ENCODE measurements at places on chromosomes 1 and 21.
A peak's percentile ranks its signal among the peaks of the same experiment; 100 is the strongest.

DNA sequence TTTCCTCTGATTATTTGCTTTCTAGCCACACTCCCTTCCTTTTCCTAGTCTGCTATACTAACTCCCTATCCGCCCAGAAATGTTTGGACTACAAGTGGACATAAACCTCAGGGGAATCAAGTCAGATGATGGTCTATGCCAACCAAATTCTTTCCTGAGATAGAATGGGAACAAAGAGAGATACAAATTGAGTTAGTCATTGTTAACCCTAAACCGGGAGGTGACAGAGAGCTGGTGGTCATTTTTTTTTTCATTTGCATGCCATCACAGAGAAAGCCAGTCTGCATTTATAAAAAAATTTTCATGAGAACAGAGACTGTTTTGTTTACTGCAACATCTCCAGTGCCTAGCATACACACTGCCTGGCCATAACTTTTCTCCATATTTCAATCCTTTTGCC is 35.0 kb downstream of the MYSM1 start:
- no peak for DNase-seq

DNA sequence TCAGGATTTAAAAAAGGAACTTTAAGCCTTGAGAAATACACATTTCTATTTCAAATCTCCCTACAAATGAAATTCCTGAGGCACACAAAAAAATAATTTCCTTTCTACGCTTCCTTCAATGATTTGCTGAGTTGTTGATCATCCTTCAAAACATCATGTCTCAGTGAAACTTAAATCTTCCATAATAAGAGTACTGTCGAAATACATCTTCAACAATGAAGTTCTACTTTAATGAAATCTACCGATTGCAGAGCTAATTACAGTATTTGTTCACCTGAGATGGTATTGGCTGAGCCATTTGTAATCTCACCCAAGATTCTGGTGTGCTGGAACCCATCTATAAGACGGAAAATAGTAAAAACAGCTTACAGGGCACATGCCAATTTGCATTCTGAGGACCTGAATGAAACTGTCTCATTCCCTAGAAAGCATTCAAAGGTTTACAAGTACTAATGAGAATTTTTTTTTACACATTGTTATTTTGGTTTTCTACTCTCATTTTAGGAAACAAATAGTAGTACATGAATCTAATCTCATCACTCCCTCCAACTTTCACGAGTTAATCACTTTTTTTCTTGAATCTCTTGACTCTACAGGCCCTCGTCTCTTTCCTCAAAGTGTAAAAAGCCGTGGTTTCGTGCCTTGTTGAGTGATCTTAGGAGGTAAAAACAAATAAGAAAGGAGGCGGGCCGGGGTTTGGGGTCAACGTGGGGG is 1.1 kb downstream of the CHML start:
- DNase-seq: no peak

GRCh38 chr1:206944703-206945102 is 1.6 kb downstream of the PIGR start:
- DNase-seq: no peak

DNA sequence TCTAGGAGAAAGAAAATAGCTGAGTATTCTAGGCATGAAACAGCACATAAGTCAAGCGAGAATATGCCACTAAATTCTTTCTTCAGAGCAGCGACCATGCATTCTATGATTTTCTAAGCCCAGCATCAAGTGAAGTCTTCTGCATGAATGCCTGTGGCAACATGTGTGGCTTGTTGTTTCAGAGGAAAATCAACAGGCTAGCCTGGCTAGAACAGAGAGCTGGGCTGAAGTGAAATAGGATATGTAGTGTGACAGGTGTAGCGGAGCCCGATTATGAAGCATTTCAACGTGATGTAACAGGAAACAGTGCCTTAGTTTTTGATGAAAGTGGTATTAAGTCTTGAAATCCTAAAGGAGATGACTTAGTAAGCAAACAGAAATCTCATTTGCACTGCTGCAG is 7.0 kb downstream of the CSDE1 start:
- no peak for DNase-seq

GRCh38 chr1:201676197-201676596 is 137.3 kb downstream of the NAV1 start:
- no peak for DNase-seq

DNA sequence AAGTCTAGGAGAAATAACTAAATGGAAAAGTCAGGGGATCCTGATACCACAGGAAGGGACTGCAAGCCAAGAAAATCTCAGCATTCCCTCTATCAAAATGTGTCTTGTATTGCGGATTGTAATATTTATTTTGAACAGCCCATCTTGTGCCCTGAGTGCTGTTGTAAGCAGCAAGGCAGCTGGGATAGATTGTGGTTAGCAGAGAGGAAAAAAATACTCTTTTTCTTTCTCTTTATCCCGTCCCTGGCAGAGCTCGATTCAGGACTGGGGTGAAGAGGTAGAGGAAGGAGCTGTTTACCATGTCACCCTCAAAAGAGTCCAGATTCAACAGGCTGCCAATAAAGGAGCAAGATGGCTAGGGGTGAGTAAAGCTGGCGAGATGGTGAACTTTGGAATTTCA is 1.2 kb downstream of the RGL1 start:
- no peak for DNase-seq

DNA sequence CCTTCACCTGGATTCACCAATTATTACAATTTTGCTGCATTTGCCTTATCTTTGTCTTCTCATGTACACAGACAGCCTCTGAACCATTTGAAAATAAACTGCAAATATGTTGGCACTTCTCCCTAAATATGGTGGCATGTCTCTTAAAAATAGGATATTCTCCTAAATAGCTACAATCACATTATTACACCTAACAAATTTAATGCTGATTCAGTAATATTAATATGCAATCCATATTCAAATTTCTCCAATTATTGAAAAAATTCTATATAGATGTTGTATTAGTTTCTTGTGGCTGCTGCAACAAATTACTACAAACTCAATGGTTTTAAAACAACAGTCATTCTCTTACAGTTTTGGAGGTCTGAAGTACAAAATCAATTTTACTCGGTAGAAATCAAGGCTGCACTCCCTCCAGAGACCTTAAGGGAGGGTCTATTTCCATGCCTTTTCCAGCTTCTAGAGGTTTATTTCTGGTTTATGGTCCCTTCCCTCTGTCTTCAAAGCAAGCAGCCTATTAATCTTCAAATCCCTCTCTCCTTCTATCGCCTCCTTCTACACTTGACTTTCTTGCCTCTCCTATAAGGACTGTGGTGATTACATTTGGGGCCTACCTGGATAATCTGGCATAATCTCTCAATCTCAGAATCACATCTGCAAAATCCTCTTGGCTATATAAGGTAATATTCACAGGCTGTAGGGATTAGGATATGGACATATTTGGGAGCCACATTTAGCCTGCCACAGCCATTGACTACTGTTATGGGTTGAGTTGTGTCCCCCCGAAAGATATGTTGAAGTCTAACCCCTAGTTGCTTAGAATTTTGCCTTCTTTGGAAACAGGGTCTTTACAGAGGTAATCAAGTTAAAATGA is 52.5 kb upstream of the BOLA1 start:
- no peak for DNase-seq

DNA sequence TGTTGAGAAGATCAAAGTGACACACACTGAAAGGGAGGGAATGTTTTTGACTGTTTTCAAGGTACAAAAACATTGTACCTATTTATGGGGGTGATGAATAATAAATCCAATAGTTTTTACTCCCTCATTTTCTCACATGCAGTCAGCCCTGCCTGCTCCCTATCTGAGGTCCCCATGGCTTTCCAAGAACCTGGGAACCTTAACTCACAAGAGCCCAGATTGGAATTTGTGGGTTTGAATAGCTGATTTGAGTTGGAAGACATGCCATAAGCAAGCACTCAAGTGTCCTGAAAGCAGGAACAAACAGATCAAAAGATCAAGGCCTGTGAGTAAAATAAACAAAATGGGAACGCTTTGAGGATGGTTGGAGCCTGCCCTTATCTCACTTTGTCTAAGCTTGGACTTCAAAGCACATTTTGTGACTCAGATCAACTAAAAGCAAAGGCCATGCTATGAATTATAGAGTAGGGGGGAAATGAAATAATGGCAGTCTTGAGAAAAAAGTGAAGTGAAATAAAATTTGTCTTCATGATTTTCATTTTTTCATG is 136.6 kb downstream of the LYPLAL1 start:
- no peak for DNase-seq

DNA sequence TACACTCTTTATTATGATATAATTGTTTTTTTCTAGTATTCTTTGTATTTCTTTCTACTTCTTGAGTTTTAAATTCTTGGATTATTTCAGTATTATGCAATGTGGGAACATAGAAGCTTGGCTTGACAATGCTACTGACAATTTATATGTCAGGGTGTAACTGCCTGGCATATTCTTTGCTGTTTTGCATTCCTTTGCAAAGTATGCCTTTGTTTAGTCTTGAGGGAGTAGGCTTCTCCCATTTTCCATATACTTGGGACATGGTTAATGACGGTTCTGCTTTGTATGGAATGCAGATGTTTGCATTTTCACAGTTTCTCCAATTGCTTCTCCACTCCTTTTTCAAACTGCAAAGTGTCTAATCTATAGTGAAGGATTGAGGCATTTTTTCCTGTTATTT is 109.8 kb downstream of the HMCN1 start:
- no peak for DNase-seq

DNA sequence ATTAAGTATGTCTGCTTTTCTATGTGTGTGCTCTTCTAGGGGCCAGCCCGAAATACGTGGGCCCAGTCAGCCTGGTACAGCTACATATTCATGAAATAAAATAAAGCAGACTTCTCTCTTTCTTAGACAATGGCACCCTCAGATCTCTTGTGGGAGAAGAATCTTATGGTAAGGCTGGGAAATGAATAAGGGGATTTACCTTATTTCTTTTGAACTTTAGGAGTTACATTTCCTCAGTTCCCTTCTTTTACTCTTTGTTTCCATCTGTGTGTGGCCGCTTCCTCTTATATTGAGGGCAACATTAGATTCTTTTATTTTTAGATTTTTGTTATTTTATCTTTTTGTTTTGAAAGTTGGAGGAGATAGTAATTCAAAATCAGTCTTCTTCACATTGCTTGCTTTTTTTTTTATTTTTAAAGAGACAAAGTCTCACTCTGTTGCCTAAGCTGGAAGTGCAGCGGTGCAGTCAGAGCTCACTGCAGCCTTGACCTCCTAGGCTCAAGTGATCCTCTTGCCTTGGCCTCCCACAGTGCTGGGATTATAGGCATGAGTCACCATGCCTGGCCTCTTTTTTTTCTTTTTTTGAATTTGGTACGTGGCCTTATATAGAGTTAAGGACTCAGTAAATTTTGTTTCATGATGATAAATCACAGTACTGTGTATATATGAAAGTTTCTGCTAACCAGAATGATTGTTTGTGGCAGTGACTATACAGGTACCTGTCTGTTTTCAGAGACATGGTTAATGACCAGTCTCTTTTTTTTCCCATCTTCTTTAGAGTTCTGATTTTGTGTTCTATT is 9.1 kb downstream of the LAMC1 start:
- no peak for DNase-seq

GRCh38 chr1:24294716-24295371 is 24.3 kb upstream of the GRHL3 start:
- DNase-seq: peak; percentile 34

DNA sequence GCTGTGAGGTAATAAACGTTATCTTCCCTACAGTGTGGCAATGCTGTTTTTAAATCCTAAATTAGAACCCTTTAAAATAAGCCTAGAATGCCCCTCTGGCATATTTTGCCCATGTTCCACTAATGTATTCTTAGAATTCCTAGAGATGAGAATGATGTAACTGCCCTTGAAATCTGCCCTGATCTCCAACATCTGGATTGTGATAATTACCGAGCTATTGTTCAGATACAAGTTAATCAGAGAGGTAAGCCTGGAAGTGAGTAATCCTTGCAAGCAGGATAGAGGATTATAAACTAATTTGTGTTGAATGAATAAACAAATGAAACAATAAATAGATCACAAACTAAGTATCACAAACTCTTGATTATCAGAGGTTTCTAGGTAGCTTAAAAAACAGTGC is 107.8 kb upstream of the DMRTA2 start:
- no peak for DNase-seq

Measured in inflammatory macrophage treated with lipopolysaccharide for 4 hours (primary cell).